Ascending aorta (tissue), 2 donors: ENCODE measurements at places on chromosomes 2 and 18.

DNA sequence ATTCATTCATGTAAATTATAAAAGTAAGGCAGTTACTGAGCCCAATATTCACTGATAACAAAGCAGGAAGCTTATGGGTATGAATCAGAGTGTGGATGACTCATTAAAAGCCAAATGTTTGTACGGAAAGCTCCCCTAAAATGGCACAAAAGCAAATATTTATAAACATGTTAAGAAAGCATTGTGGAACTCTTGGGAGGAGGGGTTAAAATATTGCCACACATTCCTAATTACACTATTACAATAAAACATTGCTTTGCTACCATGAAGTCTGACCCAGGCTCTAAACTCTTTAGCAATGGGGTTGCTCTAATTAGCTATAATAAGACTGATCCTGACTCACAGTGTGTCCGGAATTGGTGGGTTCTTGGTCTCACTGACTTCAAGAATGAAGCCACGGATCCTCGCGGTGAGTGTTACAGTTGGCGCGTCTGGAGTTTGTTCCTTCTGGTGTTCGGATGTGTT lies 110.9 kb downstream of the NAB1 start:
- H3K4me1 ChIP-seq: no peaks in the 10 kb centered on the region
- DNase-seq: no peak
- H3K27ac ChIP-seq: no peak overlapping the region
- no peaks in the 10 kb centered on the region for H3K27me3 ChIP-seq

- H3K27ac ChIP-seq: no peak overlapping the region
- no peak for DNase-seq
- no peaks in the 10 kb centered on the region for H3K36me3 ChIP-seq
- H3K4me1 ChIP-seq: no peaks in the 10 kb centered on the region
- no peaks in the 10 kb centered on the region for H3K27me3 ChIP-seq
- no peak overlapping the region for H3K4me3 ChIP-seq
These were observed 332.4 kb upstream of the KYNU start for GRCh38 chr2:142545036-142545435.

DNA sequence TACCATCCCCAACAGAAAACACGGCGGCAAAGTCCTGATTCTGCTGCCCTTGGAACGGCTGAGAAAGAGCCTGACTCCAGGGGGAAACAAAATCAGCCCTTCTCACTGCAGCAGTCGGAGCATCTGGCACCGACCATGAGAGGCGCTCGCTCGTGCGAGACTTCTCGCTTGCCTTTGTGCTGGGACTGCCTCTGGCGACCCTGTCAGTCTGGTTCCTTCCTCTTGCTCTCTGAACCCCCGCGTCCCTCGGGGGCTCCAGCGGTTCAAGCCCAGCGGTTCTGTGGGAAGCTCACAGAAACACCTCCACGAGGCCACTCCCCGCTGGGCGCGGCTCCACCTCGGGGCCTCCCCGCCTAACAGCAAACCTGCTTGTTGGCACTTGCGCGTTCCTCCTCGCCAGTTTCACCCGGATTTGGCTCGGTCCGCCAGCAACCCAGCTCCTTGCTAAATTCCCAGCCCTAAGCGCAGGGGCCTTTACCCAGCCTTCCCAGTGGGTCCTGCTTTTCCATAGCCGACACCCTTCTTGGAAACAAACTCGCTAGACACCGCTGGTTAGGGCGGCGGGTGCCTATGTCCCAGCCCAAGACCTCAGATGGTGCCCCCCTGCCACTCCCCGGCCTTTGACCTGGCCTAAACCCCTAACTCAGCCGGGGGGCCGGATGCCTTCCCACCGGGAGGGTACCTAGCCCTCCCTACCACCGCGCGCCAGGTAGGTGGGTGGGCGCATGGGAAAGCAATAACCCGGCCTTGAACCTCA lies 2.2 kb downstream of the RND3 start:
- H3K27ac ChIP-seq: peak overlapping the region; percentile 100
- H3K27me3 ChIP-seq: no peaks in the 10 kb centered on the region
- no peaks in the 10 kb centered on the region for H3K36me3 ChIP-seq
- H3K4me1 ChIP-seq: peaks cover 36% of the 10 kb centered on the region

- no peaks in the 10 kb centered on the region for H3K36me3 ChIP-seq
- H3K27ac ChIP-seq: peak overlapping the region; percentile 74
- H3K4me1 ChIP-seq: peaks cover 34% of the 10 kb centered on the region
- DNase-seq: no peak
- no peaks in the 10 kb centered on the region for H3K27me3 ChIP-seq
- H3K4me3 ChIP-seq: peak overlapping the region; percentile 5
These were observed 211.4 kb downstream of the BABAM2 start for GRCh38 chr2:28101892-28102291.

DNA sequence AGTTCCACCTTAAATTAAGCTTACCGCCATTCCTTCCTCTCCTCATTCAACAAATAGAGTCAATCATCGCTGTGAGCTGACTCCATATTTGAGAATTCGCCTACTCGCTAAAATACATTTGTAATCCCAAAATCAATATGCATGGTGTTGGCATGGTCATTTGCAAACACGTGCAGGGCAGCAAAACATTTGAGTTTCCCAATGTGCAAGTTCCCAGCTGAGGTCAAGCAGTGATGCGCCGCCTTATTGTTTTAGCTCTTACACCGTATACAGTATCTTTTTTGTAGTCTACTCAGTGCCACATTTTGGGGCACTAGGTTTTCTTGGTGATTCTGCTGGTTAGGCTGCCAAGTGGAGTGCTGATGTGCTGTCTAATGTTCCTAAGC lies 73.3 kb upstream of the MGAT4A start:
- no peak for DNase-seq
- no peak overlapping the region for H3K4me3 ChIP-seq
- no peak overlapping the region for H3K27ac ChIP-seq
- peaks cover 6% of the 10 kb centered on the region for H3K4me1 ChIP-seq
- no peaks in the 10 kb centered on the region for H3K36me3 ChIP-seq
- H3K27me3 ChIP-seq: no peaks in the 10 kb centered on the region

GRCh38 chr18:62928326-62928725 lies 213.0 kb downstream of the PHLPP1 start:
- H3K27me3 ChIP-seq: no peaks in the 10 kb centered on the region
- no peak overlapping the region for H3K4me3 ChIP-seq
- no peaks in the 10 kb centered on the region for H3K36me3 ChIP-seq
- no peaks in the 10 kb centered on the region for H3K4me1 ChIP-seq
- H3K27ac ChIP-seq: no peak overlapping the region

DNA sequence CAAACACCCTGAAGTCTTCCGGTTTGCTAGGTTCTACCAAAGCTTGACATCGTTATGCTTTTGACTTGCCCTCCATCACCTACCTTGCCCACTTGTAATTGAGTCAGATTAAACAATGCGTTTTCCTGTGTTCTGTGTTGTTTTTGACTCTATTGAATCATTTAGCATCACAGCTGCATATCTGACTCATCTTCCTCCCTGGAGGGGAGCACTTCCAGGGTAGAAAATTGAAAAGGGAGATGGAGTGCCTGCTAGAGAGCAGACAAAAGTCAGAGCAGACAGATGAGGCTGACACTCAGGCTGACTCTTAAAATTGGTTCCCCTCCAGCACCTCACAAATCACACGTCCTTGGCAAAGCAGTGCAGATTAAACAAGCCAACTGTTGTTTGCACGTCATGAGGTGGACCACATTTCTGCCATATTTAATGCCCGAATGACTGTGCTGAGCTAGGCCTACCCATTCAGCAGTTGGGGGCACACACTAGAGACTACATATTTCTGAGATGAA lies 2.2 kb downstream of the MPP4 start:
- H3K27ac ChIP-seq: no peak overlapping the region
- H3K27me3 ChIP-seq: no peaks in the 10 kb centered on the region
- no peak for DNase-seq
- peaks cover 7% of the 10 kb centered on the region for H3K36me3 ChIP-seq
- no peak overlapping the region for H3K4me3 ChIP-seq
- peaks cover 6% of the 10 kb centered on the region for H3K4me1 ChIP-seq

DNA sequence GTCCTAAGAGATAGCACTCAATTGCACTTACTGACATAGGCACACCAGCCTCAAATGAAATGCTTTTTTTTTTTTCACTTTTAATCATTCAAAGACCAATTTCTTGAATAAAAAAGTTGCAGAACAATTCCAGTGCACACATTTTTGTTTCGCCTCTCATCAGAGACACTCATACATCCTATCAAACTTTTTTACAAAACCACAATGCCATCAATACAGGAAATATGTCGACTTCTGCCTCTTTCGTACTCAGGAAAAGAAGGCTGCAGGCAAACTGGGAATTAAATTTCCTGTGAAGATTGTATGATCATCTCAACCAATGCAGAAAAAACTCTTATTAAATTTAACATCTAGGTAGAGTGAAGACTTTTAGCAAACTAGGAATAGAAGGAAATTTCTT lies 112.4 kb downstream of the DNER start:
- no peak for DNase-seq
- no peaks in the 10 kb centered on the region for H3K27me3 ChIP-seq
- H3K4me1 ChIP-seq: no peaks in the 10 kb centered on the region
- no peak overlapping the region for H3K27ac ChIP-seq

DNA sequence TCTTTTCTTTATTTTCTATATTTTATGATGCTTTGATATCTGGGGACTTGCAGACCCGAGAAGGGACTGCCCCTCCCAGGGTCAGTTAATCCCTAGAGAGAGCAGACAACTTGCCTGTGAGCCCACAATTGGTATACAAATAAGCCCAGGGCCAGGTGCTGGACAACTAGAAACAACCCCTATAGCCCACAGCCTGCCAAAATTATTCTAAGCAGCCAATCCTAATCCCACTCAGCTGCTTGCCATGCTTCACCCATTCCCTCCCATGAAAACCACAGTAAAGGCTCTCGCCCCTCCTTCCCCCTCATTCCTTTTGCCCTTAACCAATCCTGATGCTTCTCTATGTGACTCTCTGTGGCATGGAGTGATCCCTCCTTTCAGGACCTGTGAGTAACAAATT lies 380.7 kb downstream of the RBM43 start:
- H3K36me3 ChIP-seq: no peaks in the 10 kb centered on the region
- DNase-seq: no peak
- H3K27me3 ChIP-seq: no peaks in the 10 kb centered on the region
- H3K27ac ChIP-seq: no peak overlapping the region

DNA sequence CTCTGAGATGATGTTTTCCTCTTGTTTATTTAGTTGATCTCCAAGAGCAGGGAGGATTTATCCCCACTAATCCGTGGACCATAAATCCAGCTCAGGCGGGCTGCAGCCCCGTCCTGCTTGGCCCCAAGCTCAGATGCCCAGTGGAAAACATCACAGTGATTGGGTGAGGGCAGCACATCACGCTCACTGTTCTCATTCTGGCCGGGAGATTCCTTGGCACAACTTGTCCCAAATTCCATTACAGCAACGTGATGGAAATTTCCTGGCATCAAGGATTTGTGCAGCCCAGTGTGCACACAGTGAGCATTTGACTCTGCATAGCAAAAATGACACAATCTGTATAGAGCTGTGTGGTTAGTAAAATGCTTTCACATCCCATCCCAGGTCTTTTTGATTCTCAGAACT lies 96.8 kb downstream of the VAPA start:
- H3K27me3 ChIP-seq: no peaks in the 10 kb centered on the region
- H3K4me3 ChIP-seq: peak overlapping the region; percentile 15
- DNase-seq: peak; percentile 46
- H3K27ac ChIP-seq: peak overlapping the region; percentile 80

DNA sequence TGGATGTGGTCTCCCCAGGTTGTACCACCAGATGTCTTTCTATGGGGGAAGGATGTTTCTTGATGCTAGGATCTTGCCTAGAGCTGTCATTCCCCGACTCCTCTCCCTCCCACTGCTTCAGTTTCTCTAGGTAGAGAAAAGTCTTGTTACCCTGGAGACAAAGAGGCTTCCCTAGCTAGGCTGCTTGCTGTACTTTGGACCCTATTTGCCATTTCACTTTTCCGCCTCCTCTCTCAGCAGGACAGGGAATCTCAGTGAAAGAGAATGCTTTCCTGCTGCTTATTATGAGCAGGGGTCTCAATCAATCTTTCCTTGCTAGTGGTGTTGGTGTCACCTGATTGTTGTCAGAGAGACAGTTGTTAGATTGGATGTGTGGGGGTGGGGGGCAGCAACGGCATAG lies 818.8 kb upstream of the GYPC start:
- DNase-seq: no peak
- H3K36me3 ChIP-seq: no peaks in the 10 kb centered on the region
- no peaks in the 10 kb centered on the region for H3K27me3 ChIP-seq
- H3K27ac ChIP-seq: no peak overlapping the region
- no peak overlapping the region for H3K4me3 ChIP-seq
- H3K4me1 ChIP-seq: no peaks in the 10 kb centered on the region

DNA sequence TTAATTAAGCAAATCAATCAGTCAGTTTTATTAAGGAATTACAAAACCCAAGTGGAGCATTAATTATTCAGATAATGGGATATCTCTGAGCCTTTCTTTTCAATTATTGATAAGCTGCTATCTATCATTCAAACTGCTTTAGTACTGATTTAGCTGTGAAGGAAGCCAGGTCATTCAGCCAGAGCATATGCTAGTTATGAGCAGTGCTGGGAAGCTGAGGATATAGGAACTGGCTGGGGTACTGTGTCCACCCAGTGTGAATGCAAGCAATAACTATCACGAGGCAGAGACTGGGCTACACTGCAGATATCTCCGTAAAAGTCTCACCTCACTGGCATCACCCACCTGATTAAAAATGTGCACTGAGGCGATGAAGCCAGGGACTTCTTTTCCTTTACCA lies 496.7 kb upstream of the PIK3C3 start:
- H3K4me3 ChIP-seq: no peak overlapping the region
- H3K27me3 ChIP-seq: no peaks in the 10 kb centered on the region
- H3K4me1 ChIP-seq: no peaks in the 10 kb centered on the region
- no peak overlapping the region for H3K27ac ChIP-seq

DNA sequence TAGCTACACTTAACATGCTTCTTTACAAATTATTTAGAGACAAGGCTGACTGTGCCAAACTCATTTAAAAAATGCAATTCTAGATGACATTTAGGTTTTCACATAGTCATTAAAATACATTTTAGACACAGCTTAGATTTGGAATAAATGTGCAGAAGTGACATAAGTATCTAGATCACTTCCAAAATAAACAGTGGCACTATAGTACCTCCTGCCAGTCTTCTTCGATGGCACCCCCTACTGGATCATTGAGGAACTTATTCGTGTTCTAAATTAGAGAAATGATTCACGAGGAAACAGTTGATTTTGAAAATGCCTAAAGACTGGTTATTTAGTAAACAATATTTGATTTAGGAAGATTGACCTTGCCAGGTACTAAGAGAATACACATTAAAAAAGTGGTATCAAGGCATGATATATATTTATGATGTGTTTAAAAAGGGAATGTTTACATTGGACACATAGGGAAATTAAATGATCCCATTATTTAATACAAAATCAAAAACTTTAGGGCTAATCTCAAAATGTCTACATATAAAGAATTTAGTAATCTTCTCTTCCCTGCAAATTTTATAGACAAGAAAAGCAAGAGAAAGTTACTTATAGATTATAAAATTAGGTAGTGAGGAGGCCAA lies 323.9 kb downstream of the XIRP2 start:
- no peaks in the 10 kb centered on the region for H3K27me3 ChIP-seq
- H3K27ac ChIP-seq: no peak overlapping the region
- no peak overlapping the region for H3K4me3 ChIP-seq
- H3K4me1 ChIP-seq: peaks cover 3% of the 10 kb centered on the region

GRCh38 chr2:156797832-156798231 lies 361.7 kb downstream of the GPD2 start:
- no peak for DNase-seq
- H3K4me1 ChIP-seq: no peaks in the 10 kb centered on the region
- no peak overlapping the region for H3K4me3 ChIP-seq
- H3K27me3 ChIP-seq: no peaks in the 10 kb centered on the region
